ENCODE measurements at places on chromosomes 3 and 15.

- no peak for DNase-seq
Observed at GRCh38 chr3:10328460-10329071, 7.7 kb upstream of the SEC13 start.

DNA sequence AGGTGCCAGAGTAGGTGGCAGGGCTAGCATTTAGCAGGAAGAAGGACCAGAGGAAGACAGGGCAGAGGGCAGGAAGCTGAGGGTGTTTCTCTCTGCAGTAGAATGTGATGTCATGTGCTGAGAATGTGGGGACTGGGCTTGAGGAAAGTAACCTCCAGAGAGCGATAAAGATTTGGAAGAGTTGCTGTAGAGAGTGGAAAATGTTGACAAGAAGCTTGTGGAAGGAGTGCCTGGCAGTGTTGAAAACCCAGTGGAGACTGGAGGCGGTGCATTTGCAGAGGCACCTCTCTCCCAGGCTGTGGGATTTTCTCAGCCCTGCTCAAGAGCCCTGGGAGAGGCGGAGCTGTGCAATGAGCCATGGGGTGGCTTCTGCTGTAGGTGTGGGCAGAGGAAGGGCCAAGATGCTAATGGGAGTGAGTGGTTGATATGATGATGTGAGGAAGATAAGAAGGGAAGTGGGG, 54.8 kb downstream of the MESD start:
- DNase-seq: no peak

DNA sequence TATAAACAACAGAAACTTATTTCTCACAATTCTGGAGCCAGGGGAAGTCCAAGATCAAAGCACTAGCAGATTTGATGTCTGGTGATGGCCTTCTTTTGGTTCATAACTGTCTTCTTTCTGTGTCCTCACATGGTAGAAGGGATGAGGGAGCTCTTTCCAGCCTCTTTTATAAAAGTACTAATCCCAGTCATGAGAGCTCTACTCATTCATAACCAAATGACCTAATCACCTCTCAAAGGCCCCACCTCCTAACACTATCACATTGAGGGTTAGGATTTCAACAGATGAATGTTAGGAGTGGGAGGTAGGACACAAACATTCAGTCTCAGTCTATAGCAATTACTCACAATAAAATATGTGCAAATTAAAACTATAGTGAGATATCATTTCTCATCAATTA, 50.1 kb upstream of the UBE2E2 start:
- no peak for DNase-seq

DNA sequence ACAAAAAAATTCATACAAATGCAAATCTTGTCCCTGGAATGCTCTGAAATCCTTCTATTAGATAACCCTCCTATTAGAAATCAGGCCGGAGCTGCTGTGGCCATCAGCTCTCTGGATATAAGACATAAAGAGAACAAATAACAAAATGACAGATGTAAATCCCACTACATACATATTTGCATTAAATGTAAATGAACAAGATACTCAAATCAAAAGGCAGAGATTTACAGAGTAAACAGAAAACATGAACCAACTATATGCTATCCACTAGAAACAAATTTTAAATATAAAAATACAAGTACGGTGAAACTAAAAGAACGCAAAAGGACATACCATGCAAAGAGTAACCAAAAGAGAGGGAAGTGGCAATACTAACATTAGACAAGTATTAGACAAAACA, 10.7 kb downstream of the CYFIP1 start:
- no peak for DNase-seq

DNA sequence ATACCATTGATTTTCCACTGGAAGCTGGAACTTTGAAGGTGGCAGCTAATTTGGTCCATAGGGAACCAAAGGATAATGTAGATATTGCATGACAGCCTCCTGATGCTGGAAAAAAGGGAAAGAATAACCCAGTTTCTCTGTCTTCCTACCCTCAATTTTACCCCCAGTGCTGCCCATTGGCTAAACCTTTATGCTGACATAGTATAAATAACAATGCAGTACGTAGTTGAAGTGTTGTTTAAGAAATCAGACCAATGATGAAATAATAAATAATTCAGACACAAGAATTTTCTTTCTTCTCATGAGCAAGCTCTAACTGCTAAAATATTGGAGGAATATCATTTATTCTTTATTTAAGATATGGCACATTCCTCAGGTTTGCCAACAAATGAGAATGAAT, 843.4 kb downstream of the EPHA3 start:
- no peak for DNase-seq

GRCh38 chr15:29784413-29784812, 37.9 kb downstream of the TJP1 start:
- DNase-seq: no peak

DNA sequence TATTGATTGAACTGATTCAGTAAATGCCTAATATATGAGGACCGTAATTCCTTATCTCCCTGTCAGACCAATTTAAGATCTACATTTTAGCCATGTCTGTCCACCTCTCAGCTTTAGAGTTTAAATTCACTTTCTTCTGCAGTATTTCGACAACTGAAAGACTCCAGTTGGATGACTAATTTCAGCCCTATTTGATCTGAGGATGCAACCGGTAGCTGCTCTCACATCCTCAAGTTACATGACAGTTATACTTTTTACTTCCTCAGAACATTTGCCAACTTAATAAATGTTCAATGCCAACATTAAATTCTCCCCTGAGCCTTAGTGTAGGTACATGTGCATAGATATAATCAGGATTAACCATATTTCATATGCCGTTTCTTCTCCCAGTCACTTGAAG, 2.5 kb upstream of the HHLA2 start:
- no peak for DNase-seq

GRCh38 chr15:63986751-63987341, 59.4 kb downstream of the DAPK2 start:
- no peak for DNase-seq

DNA sequence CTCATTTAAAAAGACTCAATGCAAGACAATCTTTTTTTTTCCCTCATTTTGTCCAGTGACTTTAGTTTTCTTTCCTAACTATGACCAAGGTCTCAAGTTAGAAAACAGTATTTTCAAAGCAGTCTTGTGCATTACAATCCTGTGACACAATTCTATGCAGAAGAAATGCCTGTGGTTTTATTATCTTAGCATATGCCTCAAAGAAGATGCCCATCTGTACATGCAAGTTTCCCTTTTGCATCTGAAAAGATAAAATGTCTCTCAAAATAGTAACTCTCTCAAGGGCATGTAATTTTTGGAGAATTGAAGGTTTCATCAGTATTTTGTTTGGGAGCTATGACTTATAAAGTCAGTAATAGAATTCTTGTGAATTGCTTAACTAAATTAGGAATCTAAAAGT, 292.0 kb upstream of the SUCLG2 start:
- DNase-seq: no peak

- DNase-seq: peak; percentile 52
Observed at GRCh38 chr3:50525987-50526386, 22.6 kb upstream of the CACNA2D2 start.

DNA sequence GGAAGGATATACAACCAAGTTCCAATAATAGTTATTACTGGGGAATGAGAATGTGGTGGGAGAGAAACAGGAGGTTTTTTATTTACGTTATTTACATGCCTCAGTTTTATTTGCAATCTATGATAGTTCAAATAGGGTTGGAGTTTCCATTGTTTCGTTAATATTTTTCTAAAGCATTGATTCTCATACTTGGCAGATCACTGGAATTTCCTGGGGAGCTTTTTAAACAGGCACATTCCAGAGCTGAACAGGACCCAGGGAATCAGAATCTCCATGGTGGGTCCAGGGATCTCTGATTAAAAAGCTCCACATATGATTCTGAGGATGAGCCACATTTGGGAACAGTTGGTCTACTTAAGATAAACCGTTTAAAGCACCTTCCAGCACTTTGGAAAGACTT, 123.9 kb downstream of the IL20RB start:
- DNase-seq: no peak

DNA sequence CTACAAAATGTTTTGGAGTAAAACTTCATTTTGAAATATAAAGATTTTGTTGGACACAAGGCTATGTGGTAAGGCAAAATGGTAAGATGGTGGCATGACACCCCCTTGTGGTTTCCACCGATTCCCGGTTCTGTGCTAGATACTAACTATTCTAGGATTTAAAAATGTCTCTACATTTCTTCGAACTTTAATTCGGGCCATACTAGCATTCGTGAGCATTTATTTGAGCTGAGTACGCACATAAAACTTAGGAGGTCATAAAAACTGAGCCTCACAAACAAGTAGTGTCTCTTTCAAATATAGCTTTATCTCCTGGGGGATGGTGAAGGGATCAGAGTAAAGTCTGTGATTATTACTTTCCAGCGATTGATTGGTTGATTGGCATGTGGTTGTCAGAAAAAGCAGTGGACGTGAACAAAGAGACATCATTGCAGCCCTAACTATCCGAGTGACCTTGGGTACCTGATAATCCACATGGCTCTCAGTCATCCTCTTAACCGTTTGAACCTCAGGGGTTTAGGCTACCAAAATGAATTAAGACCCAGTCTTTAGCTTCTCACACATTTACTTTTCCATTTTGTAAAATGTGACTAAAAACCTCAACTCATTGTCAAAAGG, 1.1 kb upstream of the ZNF639 start:
- DNase-seq: no peak

- no peak for DNase-seq
Observed at GRCh38 chr15:29270976-29271375, 1.4 kb upstream of the NSMCE3 start.

GRCh38 chr3:179404307-179404706, 47.0 kb downstream of the GNB4 start:
- no peak for DNase-seq

DNA sequence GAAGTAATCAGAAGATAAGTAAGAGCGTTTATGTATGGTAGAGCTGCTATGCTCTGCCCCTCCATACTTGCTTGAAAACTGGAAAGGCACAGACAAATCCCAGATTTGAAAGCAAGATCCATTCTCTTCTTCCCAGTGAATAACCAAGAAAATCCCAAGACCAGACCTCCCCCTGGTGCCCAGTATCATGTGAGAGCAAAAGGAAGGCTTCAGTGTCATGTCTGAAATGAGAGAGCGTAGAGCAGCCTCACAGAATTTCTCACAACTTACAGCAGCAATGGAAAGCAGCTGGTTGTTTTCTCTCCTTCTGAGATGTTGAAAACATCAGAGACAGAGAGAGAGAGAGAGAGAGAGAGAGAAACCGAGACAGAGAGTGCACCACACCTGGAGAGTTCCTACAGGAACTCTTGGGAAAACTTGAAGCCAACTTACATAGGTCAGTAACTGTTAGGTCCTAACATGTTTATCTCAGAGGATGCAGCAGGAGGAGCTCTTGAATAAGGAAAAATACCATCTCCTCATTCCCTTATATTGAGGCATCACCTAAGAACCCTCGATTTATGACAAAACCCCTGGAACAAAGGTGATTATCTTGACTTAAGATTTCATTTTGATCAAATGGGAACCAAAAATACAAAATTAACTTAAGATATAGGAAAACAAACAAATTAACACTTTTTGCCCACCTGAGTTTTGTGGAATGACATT, 273.3 kb downstream of the NSUN3 start:
- DNase-seq: no peak

DNA sequence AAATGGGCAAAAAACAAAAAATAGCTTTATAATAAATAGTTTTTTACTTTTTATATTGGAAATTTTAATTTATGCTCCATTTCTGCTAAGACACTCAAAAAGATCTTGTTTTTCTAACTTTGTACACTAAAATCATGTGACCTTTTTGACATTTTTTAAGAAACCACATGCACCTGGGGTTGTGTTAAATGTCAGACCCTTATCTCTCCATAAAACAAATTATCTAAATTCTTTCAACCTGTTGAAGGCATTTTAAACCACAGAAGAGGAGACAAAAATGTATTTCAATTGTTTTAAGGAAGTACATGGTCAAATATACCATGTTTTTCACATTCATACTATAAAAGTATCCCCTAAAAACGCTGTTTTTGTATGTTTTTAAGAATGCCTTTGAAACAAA, 29.2 kb downstream of the IFT80 start:
- DNase-seq: no peak

DNA sequence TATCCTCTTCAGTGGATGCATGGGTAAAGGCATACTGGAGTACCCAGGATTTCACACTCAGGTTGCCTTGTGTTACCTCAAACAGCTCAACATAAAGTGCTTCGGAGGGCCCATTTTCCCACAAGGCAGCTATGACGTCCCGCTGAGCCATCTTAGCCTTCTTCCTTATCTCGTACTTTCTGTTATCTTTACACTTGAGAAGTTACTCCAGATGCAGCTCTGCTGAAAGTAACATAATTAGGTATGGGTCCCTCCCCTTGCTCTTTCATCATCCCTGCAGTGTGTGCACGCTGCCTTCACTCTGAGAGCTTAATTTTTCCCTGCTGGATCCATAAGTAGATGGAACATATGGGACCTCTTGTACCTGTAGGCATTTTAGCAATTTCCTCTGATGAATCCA, 410.3 kb downstream of the AGBL1 start:
- DNase-seq: no peak

GRCh38 chr15:40467261-40467615, 3.5 kb upstream of the CHST14 start:
- DNase-seq: no peak

DNA sequence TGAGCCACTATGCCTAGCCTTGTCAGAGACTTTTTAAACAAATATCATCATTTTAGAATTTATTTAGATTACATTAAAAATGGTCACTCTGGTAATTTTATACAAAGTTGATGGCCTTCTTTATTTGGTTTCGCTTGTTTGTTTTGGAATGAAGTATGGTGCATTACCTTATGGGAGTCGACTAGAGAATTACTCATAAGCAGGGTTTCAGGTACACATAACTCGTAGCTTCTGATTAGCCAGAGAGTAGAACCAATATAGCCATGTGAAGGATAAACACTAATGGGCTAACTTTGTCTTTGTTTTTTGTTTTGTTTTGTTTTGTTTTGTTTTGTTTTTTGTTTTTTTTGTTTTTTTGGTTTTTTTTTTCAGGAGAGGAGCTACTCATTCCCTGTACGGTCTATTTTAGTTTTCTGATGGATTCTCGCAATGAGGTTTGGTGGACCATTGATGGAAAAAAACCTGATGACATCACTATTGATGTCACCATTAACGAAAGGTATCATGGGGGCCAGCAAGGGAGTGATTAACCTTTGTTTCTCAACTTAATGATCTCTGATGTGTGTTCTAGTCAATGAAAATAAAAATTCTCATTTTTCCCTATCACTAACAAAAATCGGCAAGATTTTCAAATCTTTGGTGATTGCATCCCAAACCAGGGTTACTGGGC, 113.2 kb downstream of the IL1RAP start:
- no peak for DNase-seq

All from stimulated activated CD4-positive, alpha-beta T cell treated with anti-CD3 and anti-CD28 coated beads, Interleukin-4, amount 100 ng/mL, for 4 hours (primary cell).